Astrocyte of the hippocampus (primary cell): ENCODE measurements at places on chromosomes 2 and 18.
A peak's percentile ranks its signal among the peaks of the same experiment; 100 is the strongest.

GRCh38 chr2:233145726-233146125 is 85.6 kb downstream of the INPP5D start:
- no peak for DNase-seq

GRCh38 chr2:82320296-82320695 is 2015.7 kb upstream of the LRRTM1 start:
- no peak for DNase-seq

DNA sequence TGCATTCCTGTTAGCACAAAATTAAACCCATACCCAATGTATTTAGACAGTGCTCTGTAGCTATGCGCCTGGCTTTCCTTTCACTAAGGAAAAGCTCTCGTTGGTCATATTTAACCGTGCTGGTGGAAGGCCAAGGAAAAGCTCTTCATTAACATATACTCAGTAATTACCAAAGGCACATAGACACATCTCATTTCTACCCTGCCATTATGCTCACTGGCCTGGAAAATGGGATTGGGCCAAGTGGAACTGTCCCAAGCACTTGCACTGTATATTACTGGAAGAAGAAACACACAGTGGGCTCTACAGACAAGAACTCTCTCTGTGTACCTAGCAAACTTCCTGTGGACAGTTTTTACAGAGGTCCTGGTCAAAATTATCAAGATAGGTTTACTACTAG is 274.4 kb downstream of the ERBB4 start:
- peak; percentile 42 for DNase-seq

DNA sequence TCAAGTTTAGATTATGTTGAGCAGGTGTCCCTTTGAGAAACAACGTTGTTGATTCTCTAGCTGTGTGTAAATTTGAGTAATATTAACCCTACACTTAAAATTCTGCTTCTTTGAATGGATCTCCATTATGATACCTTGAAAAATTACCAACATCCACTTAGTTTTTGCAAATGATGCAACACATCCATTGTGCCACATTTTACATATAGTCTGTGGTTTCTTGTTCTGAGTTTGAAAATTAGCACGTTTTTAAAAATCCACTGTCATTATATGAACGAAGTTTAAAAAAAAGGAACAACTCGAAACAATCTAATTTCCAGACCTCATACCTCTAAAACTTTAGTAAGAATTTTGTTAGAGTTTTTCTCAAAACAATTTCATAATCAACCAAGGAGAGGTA is 37.7 kb downstream of the PIK3C3 start:
- DNase-seq = no peak

DNA sequence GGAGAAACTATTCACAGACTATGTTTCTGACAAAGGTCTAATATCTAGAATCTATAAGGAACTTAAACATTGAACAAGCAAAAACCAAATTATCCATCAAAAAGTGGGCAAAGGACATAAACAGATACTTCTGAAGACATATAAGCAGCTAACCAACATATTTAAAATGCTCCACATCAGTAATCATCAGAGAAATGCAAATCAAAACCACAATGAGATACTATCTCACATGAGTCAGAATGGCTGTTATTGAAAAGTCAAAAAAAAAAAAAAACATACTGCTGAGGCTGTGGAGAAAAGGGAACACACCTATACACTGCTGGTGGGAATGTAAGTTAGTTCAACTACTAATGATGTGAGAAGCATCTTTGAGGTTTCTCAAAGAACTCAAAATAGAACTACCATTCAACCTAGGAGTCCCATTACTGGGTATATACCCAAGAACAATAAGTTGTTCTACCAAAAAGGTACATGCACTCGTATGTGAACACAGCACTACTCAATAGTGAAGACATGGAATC is 220.4 kb upstream of the TFPI start:
- peak; percentile 60 for DNase-seq

DNA sequence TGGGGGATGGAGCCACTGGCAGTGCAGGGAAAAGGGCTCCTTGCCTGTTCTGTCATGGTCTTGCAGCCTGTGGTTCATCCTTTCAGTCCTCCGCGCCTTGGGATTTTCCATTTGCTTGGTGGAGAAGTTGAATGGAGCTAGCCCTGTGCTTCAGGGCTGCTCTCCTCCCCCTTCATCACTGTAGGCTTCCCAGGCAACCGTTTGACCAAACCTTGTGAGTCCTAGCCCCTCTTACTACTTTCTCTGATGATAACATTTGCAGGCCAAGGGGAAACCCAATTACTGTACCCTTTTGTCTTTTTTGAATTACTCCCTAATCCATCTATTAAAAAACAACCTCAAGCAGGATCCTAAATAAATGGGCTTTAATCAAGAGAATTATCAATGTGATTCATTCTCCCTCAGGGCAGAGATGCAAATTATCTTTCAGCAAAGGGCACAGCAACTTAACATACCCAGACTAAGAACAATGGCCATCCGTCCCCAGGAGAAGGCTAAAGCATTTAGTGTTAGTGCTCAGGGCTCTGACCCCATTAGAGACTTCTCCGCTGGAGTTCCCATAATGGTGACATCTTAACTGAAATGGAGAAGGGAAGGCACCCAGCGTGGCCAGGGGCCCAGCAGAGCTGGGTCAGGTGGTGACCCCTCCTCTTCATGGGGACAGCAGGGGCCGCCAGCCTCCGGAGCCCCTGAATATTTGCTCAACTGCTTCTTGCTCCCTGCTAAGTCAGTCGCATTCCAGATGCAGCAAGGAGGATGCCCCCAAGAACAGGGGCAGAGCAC is 40.7 kb downstream of the RHOB start:
- peak; percentile 25 for DNase-seq

- DNase-seq = peak; percentile 15
Measured at GRCh38 chr2:189492451-189492850, 51.2 kb downstream of the WDR75 start.

GRCh38 chr2:174325373-174326160 is 9.2 kb upstream of the SP9 start:
- peak; percentile 21 for DNase-seq

- peak; percentile 87 for DNase-seq
Measured at GRCh38 chr18:58135183-58135641, 91.2 kb downstream of the NEDD4L start.

- DNase-seq = no peak
Measured at GRCh38 chr2:155574941-155575340, 757.6 kb downstream of the NR4A2 start.

GRCh38 chr2:22626621-22627020 is 758.4 kb upstream of the KLHL29 start:
- DNase-seq = no peak

DNA sequence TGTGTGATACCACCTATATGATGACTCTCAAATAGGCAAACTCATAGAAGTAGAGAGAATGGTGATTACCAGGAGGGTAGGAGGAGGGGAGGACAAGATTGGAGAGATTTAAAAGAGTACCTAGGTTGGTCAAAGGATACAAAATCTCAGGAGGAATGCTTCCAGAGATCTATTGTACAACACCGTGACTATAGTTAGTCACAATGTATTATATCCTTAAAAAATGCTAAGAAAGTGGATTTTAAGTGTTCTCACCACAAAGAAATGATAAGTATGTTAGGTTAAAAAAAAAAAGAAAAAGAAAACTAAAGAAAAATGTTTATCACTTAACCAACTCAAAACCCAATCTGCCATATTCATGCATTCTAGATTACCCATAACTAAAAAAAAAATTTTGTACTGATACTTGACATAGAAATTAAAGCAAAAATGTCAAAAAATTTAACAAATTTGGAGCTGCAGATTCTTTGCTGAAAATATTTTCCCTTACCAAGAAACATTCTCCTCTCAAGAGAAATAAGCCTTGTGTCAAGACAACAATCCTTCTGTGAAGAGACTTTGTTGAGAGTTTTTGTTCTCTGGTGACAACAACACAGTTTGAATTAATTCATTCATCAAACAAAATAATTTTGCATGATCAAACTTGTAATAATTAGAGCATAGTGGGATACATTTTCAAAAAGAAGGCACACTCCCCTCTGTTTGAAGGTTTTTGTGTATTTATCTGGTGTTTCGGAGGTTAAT is 213.1 kb downstream of the DNER start:
- DNase-seq = peak; percentile 16

- DNase-seq = peak; percentile 5
Measured at GRCh38 chr2:195304310-195304709, 352.7 kb upstream of the SLC39A10 start.

- no peak for DNase-seq
Measured at GRCh38 chr2:109155553-109156451, 26.8 kb downstream of the SH3RF3 start.

GRCh38 chr2:119248311-119248710 is 24.7 kb downstream of the STEAP3 start:
- peak; percentile 78 for DNase-seq
